ENCODE measurements at places on chromosomes 12 and 14.

DNA sequence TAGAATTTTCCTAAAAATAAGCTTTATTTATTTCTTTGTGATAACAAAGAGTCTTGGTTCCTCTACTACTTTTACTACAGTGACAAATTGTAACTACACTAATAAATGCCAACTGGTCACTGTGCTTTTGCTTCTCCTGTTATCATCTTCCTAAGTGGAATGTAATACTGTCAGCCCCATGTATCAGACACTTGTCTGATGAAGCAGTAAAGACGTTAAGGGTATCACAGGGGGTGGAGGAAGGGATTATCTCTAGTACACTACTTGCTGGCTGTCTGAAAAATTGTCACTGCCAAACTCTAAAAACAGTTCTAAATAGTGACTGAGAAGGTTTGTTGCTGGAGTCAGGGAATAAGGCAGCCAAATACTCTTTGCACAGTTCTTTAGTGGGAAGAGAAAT lies 11.3 kb downstream of the ASB8 start:
- no peak for DNase-seq

GRCh38 chr14:99100497-99101270 lies 171.3 kb downstream of the BCL11B start:
- no peak for DNase-seq

- DNase-seq, result no peak
These were observed 347.4 kb downstream of the DPF3 start for GRCh38 chr14:72546344-72547016.

- no peak for DNase-seq
These were observed 68.0 kb downstream of the PKP2 start for GRCh38 chr12:32828552-32828951.

- no peak for DNase-seq
These were observed 26.2 kb downstream of the LGR5 start for GRCh38 chr12:71465796-71466195.

All from H7 (cell line).